Ammon's horn (tissue), 1 donor: ENCODE measurements at places on chromosomes 1 and 21.
A peak's percentile ranks its signal among the peaks of the same experiment; 100 is the strongest.

DNA sequence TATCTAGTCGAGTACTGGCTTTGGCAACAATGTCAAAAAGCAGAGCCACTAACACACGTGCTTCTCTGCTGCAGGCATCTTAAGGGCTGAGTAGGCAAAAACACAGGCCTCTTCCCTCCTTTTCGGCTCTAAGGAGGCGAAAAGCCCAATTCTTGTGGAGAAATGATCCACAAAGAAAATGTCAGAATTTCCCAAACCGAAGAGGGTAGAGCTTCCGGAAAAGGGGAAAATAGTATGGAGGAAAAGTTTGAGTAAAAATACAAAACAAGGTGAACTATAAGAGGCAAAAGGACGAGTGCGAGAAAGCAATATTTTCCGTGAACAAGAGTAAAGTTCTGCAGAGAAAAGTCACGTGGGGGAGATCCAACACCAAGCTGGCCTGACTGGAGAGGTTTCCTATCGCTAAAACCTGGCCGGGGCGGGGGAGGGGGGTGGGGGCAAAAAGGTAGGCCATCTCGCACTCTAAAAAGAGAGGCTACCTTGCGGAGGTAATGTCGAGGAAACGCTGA, 551 bp downstream of the ZRANB2 start:
- no peak for DNase-seq

DNA sequence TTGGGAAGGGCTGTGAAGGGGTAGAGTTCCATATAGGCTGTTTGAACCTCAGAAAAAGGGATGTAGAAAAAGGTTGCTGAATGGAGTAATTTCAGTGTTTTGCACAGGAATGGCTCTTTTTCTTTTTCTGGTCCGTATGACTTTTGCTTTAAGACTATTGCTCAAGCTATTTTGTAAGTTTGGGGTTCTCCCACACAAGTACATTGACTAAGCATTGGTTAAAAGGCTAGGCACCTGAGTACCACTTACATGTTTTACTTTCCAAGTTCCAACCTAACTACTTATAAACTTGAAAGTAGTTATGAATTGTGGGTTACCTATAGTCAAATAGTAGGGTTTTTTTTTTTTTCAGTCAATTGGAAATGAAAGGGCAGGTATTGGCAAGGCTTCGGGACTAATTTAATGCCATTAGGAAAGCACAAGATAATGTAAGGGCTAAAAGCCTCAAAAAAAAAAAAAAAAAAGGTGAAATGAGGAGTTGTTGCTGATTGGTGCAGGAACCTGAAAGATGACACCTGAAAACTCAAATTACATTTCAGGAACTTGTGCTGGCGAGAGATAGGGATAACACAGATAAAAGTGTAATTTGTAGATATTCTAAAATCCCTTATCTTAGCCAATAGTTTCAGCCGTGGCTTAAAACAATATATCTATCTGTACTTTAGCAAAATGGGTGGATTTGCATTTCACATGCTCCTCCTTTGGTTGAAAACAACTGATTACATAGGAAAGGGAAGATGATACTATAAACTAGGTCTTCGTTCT, 209.5 kb downstream of the RPS6KC1 start:
- DNase-seq = no peak

DNA sequence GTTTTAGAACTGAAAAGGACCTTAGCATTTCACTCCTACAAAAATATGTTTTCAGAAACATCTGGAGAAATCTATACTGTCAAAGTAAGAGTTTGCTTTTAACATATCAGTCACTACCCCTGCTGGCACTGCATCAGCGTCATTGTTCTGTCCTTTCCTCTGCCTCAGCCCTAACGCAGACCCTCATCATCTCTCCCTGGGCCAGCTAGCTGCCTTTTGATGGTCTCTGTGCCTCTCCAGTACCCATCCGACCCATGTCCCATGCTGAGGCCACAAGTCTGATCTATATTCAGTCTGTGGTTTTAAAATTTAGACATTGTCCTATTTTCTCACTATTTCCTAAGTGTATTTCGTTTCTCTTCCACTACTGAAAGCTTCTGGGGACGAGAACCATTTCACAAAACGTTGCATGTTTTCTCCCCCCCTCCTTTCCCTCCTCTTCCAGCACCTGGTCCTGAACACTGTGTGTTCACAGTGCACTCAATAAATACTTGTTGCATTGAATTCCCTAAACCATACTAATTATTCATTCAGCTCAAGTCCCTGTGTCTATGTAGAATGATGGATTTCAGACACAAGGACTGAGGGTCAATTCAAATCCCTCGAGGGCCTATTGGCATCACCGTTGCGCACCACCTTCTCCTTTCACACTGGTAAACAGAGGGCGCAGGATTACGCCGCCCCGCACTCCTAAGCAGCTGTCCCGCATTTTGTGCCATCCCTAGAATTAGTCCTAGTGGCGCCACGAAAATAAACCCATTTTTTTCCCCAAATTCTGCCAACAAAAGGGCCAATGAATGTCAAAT, 53.4 kb downstream of the CD2 start:
- no peak for DNase-seq

DNA sequence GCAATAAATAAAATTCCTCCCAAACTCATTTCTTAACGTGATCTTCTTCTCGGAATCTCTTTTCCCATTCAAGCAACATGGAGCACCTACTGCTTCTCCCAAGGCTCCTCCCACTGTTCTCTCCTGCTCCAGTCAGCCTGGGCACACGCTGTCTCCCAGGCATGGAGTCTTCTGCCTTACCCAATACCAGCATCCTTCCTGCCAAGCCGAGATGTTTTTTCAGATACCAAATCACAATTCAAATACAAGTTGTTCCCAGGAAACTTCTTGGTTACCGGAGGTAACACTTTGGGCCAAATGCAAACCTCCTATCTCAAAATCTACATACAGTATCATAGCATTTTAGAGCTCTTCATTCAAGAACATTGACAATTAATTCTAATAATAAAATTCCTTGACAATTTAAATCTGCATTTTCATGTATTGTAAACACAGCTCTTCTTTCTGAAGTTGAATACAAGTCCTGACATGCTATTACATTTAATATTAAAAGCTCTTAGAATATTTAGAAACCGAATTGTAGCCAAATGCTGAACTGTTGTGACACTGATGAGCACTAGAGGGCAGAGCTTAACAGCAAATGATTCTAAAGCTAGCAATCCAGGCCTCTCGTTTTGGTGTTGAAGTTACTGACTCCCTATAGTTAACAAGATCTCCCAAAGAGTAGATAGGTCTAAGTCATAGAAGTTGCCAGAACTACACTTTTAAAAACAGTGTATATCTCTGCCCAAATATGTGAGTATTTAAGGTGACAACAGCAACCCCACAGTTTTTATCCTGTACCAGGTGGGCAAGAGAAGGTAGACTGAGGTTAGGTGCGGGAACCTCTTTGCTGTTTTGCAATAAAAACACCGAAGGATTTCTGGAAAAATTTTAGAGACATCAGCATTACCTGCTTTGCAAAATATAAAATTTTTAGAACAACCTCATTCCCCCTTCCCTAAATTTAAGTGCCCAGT, 52.3 kb downstream of the BCAR3 start:
- DNase-seq = peak; percentile 84

DNA sequence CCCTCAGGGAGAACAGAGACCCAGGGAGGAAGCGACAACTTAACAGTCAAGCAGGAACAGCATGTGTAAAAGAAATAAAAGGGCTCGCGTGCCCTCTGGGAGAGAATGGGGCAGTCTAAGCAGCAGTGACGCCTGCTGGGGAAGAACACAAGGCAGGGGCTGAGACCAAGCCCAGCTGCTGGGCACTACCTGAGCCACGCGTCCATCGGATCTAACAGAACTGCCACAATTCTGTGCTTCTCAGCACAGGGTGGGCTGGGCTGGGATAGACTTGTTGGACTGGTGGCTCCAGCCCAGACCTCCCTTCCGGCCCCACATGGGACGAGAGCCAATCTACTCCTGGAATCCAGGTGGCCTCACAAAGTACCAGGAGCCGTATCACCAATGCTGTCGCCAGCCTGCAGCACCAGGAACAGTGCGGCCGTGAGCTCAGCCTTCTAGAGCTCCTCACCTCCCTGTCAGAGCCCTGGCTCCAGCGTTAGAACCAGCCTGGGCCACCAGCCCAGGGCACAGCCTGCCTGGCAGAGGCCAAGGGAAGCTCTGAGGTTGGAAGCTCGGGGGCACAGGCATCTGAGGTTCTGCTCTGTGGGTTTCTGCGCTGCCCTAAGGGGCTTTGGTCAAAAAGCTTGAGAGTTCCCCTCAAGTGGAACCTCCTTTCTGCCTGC, 7.4 kb downstream of the LRRC47 start:
- no peak for DNase-seq
